ENCODE measurements at places on chromosomes 2 and 18.

GRCh38 chr2:85684380-85684779 is 9.8 kb upstream of the GNLY start:
- no peak for DNase-seq

DNA sequence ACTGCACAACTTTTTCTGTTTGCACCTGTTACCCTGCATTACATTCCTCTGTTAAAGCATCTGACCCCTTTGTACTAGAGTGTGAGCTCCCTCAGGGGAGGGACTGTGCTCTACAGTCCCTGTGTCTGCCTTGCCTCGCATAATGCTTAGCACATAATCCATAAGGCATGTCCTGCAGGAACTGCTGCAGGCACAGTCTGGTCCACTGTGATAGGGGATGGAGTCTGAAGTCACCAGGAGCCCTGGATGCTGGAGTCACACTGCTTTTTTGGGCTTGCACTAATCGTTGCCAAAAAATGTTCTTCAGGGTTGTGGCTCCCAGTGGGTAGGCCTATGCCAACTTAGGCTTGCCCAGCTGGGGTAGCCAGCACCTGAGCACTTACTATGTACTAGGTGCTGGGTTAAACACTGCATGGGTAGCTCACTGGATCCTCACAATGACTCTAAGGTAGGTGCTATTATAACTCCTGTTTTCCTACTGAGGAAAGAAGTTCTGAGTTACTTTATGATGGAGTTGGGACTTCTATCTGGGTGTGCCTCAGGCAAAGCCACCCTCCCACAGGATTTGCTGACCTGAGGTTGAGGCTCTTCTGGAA is 33.3 kb downstream of the COPS7B start:
- no peak for DNase-seq

DNA sequence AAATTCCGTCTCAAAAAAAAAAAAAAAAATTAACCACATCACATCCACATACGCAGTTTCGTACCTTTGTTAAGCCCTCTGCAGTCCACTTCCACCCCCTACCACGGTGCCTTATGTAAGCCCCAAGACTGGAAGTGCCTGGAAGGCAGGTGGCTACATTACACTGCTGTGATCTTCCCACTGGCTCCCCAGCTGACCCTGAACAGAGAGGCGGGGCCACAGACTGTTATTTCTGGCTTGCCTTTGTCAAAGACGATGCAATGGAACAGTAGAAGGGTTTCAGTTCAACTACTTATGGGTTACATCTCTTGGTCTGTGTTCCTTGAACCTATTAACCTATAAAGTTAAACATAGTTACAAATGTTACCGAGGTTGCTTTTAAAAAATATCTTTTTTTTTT is 15.7 kb upstream of the COX7A2L start:
- DNase-seq = no peak

DNA sequence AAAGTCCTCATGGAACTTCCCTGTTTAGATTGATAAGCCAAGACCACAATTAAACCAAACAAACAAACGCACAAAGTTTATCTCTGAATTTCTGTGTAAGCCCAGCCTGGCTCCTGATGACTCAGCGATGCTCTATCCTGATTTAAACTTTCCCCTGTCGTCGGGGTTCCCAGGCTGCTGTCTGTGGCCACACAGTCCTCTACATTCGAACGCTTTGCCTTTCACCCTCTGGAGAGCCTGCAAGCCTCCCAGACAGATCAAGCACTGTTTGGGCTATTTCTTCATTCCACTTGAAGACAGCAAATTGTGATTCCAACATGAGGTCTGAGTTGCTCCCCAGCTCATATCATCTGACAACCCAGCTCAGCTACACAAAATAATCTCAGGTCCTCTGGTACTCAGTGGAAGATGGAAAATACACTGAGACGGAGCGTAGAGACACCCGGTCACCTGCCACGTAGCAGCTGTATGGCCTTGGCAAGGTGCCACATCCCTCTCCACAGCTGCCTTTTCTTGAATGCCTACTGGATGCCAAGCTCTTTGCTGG is 51.2 kb downstream of the CYRIA start:
- DNase-seq = no peak

- DNase-seq = no peak
Measured at GRCh38 chr2:74379851-74380789, at the start of gene DCTN1. DCTN1 (minus strand) TSS chr2:74380311; CDS start chr2:74380037, 274 bp downstream.

- DNase-seq = no peak
Measured at GRCh38 chr2:49241991-49242390, 87.7 kb upstream of the FSHR start.

GRCh38 chr2:229714080-229714735 is at the start of gene DNER:
DNER (minus strand) TSS chr2:229714555; CDS start chr2:229714423, 132 bp downstream.
- no peak for DNase-seq

- DNase-seq = no peak
Measured at GRCh38 chr2:62663411-62663810, 42.1 kb upstream of the EHBP1 start.

DNA sequence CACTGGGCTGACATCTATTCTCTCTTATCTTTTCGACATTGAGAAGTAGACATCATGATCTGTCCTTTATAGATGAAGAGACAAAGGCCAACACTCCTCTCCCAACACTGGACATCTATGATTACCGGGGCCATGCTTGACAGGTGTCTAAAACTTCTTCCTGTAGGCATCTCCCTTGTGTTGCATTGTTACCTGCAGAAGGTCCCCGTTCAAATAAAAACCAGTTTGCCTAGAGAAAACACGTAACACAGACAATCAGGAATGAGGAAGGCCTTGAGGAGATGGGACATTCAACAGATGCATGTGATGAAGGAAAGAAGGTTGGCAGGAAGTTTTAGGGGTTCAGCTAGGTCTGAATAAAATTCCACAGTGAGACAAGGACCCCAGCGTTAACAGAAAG is 70.8 kb upstream of the ST8SIA3 start:
- DNase-seq = no peak

DNA sequence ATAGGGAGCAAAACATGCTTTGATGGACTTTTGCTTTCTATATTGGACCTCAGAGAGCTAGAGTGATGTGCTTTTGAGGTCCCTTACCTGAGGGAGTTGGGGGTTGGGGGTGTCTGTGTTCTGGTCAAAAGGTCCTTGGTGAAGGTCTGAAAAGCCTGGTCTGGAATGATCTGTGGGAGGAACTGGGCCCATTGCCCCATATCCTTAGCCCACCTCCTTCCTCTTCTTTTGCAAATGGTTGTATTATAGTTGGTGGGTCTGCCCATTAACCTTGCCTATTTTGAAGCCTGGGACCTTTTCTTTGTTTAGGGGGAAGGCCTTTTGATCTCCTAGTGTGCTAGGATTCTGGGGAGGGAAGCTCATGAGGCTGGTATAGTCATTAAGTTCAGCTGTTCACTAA is 88.7 kb downstream of the FMNL2 start:
- DNase-seq = no peak

DNA sequence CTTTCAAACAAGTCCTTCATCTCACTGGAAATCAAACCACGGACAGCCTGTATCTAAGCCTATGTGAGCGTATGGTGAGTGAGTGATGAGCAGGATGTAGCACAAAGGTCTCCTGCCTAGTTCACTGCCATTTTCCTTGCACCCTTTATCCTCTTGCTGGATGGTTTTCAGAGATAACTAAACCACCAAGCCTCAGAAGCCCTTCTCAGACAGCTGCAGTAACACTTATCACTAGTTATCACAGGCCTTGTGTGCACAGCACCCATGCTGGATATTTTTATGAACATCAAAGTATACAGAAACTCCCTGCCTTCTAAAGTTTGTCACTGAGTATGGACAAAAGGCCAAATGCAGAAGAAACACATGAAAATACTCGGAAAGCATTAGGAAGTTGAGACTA is 69.5 kb downstream of the C1D start:
- DNase-seq = no peak

- DNase-seq = no peak
Measured at GRCh38 chr2:238916875-238917590, 69.1 kb downstream of the TWIST2 start.

- DNase-seq = no peak
Measured at GRCh38 chr18:62369129-62369644, 44.1 kb downstream of the TNFRSF11A start.

GRCh38 chr2:168344706-168345105 is 97.3 kb upstream of the STK39 start:
- no peak for DNase-seq

GRCh38 chr2:73914667-73915066 is 12.0 kb upstream of the DGUOK start:
- no peak for DNase-seq

DNA sequence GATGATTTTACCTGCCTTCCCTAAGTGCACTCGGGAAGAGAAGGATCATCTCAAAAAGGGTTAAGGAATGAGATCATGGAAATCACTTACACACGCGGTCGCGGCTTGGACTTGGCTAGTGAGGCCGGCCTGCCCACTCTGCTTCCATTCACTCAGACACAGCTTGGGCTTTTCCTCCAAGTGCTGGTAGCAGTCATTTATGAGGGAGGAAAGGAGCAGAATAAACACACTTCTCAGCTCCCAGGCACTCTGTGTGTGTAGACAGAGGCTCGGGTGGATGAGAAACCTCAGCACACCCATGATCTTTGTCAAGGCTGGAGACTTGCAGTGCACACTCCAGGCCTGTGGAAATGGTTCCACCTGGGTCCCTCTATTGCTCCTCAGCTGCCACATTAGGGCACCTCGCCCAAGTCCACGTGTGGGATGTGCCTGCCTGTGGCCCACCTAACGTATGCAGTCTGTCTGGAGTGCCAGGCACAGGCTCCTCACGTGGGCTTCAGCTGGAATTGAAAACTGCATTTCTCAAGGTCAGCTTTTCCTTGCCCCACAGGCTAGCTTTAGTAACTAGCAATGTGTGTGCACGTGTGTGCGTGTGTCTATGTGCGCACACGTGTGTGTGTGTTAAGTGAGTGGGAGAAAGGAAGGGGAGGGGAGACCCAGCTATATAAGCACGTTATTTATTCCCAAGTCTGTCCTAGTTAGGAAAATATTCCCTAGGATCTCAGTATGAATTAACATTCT is 288.4 kb downstream of the SOX11 start:
- no peak for DNase-seq

DNA sequence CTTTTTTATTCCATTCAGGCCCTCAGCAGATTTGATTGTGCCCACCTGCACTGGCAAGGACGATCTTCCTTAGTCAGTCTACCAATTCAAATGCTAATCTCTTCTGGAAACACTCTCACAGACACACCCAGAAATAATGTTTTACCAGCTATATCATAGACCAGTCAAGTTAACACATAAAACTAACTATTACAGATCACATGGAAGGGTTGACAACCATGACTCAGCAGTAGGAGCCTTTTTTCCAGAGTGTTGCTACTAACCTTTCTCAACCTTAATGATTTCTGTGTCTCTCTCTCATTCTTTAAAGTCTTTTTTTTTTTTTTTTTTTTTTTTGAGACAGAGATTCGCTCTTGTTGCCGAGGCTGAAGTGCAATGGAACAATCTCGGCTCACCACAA is 143.5 kb upstream of the MSH6 start:
- no peak for DNase-seq

GRCh38 chr18:51569153-51569552 is 371.7 kb upstream of the MEX3C start:
- DNase-seq = no peak

DNA sequence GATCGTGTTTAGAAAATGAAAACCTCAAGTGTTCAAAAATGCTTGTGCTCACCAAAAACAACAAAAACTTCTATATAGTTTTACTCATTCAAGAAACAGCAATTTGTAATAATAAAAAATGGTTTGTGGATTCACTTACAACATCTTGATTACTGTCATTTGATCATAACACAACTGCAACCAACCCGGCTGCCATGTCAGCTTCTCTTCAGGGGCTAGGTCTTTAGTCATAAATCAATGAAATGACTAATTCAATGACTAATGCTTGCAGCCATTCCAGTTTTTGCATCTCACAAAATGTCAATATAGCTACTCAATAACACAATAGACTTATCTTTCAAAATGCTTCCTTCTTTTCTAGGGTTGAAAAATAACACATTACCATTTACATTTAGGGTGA is 128.0 kb downstream of the OLA1 start:
- DNase-seq = no peak

GRCh38 chr2:101516823-101517690 is 42.1 kb upstream of the RFX8 start:
- no peak for DNase-seq

DNA sequence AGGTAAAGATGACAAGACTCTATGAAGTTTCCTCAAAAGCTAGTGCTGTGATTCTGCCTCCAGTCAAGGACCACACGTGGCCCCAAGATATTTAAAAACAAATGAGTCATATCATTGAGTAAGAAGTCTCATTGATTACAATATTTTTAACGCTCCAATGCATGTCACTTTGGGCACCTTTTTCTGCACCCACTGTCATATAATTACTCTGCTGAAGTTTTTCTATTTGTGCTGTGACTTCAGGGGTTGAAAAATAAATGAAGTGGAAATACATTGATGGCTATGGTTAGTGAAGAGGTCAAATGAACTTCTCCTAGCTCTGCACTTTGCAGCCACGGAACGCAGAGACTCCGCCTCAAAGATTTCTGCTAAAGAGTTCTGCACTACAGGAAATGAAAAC is 344.3 kb upstream of the KYNU start:
- DNase-seq = no peak

- DNase-seq = no peak
Measured at GRCh38 chr2:203583701-203584100, 48.6 kb upstream of the RAPH1 start.

DNA sequence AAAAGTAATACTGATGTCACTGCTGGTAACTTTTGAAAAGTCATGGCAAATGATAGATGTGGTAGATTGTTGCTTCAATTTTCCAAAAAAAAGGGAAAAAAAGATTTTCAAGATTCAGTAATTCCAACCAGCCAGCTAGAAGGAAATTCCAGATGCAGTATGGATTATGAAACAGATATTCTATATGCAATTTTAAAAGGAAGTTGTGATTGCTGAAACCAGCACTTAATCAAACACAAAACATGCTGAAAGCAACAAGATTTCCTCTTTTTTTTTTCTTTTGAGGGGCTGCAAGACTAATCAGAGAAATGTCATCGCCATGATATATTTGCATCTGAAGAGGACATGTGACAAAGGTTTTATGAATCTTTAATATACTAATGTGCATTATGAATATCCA is 5.1 kb upstream of the HNMT start:
- DNase-seq = no peak

DNA sequence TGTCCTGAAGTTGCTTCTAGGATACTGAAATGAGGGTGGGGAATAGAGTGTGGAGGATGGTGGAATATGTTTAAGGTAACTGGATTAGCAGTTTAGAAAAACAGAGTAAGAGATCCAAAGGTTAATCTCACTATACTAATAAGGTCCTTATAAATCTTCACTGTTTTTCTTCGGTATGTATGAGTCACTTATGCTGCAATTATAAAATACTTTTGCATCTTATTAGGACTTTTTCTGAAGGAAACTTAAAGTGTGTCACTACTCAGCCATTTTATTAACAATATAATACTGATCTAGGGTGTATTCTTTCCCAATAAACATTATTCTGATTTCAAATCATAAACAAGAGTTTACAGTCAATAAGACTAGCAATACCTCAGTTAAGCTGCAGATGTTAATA is 182.3 kb downstream of the ZNF521 start:
- no peak for DNase-seq

DNA sequence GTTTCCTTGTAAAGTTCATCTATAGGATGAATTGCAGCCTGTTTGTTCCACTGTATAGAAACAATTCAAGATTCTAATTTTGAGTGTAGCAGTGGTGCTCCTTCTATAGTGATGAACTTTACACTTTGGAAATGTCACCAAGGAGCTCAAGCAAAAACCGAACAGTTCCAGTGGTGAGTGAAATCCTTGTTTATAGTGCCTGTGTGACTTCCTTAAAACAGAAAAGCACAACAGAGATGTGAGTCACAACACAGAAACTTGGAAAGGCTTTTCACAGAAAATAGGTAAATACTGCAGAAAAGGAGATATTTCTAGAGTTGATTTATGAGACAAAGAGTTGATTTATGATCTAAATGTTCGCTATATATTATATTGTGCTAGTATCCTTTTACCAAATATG is 482.0 kb downstream of the PTPRM start:
- DNase-seq = no peak
